Thoracic aorta (tissue), 2 donors: ENCODE measurements at places on chromosomes 1 and 21.

DNA sequence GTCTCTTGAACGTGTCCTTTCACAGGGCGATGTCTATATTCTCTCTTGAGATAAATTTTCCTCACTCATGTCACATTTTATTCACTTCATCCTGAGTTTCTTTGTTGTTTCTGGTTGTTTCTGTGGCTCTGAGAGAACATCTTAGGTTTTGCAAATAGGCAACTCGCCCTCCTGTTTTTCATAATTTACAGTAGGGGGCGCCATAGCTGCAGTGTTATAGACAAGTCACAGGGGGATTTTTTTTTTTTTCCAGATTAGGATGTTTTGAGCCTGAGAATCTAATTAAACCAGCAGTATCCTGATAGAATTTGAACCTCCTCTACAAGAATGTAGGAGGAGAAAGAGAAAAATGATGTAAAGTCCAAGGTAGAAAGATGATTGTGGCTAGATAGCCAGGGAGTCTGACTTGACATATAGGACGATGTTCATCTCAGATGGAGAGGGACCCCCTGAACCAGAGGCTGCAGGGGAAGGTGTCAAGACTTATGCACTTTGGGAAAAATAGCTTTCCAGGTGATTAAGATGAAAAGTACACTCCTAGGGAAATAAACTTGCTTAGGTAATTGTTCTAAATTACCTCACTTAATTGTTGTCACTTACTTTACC, 76.3 kb downstream of the ZP4 start:
- no peak overlapping the region for H3K4me3 ChIP-seq
- peaks cover 5% of the 10 kb centered on the region for H3K4me1 ChIP-seq

DNA sequence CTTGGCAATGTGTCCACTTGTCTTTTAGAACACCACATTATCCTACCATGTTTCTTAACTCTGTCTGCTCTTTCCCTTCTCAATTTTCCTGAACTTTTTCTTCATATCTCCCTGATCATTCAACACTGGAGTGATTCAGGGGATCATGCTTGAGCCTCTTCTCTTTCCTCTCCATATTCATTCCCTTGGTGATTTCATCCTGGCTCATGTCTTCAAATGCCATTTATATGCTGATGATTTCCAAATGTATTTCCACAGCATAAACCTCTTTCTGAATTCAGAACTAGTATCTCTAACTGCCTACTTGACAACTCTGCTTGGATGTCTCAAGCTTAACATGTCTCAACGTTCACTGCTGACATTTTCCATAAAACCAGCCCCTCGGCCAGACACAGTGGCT, 8.5 kb upstream of the IVL start:
- H3K36me3 ChIP-seq, result no peaks in the 10 kb centered on the region
- H3K27me3 ChIP-seq, result no peaks in the 10 kb centered on the region
- no peak for DNase-seq
- no peak overlapping the region for H3K4me3 ChIP-seq

- no peak overlapping the region for H3K4me3 ChIP-seq
- peaks cover 13% of the 10 kb centered on the region for H3K4me1 ChIP-seq
- no peak overlapping the region for H3K27ac ChIP-seq
- H3K27me3 ChIP-seq, result no peaks in the 10 kb centered on the region
- DNase-seq, result no peak
These were observed 5.6 kb downstream of the RNF2 start for GRCh38 chr1:185050823-185051451.

GRCh38 chr1:111471538-111471937, 2.2 kb upstream of the C1orf162 start:
- H3K4me1 ChIP-seq, result peaks cover 7% of the 10 kb centered on the region
- H3K4me3 ChIP-seq, result no peak overlapping the region
- H3K27ac ChIP-seq, result no peak overlapping the region

DNA sequence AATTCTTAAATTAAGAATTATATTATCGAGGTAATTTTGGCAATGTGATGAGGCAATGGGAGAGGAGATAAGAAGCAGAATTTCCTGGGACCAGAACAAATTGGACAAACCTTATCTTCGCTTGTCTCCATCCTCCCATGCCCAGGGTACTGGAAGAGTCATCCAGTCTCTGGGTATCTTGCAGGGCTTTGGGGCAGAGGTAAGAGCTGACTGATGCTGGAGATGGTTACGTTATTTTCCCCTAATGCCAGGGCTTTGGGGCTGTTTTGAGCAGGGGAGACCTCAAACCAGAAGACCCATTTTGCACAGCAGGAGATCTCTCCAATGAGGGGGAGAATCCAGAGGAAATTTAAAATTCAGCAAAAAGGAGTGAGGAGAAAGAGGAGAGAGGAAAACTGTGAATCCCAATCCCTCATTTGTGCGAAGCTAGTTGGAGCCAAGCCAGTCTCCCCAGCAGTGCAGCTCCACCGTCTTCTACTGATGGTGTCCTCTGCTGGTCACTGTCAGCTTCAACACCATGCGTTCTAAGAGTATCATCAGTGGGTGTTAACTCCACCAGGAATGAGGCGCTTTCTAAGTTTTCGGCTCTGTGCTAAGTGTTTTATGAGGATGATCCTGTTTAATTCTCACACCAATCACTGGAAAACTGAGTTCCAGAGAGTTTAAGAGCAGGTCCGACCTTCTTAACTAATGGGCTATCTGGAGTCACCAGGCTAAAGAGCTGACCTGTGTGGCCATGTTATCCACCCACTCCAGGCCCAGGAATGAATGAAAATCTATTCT, 86.8 kb upstream of the CD34 start:
- DNase-seq, result peak; percentile 41
- no peaks in the 10 kb centered on the region for H3K36me3 ChIP-seq
- H3K4me3 ChIP-seq, result no peak overlapping the region
- H3K27ac ChIP-seq, result no peak overlapping the region
- H3K27me3 ChIP-seq, result no peaks in the 10 kb centered on the region

GRCh38 chr1:168373869-168374268, 93.2 kb downstream of the TBX19 start:
- H3K4me1 ChIP-seq, result no peaks in the 10 kb centered on the region
- no peak overlapping the region for H3K4me3 ChIP-seq
- no peak overlapping the region for H3K27ac ChIP-seq
- no peak for DNase-seq
- H3K27me3 ChIP-seq, result no peaks in the 10 kb centered on the region

GRCh38 chr21:25280061-25280460, 327.2 kb downstream of the MRPL39 start:
- H3K4me1 ChIP-seq, result no peaks in the 10 kb centered on the region
- H3K4me3 ChIP-seq, result no peak overlapping the region
- DNase-seq, result no peak
- H3K27me3 ChIP-seq, result no peaks in the 10 kb centered on the region

DNA sequence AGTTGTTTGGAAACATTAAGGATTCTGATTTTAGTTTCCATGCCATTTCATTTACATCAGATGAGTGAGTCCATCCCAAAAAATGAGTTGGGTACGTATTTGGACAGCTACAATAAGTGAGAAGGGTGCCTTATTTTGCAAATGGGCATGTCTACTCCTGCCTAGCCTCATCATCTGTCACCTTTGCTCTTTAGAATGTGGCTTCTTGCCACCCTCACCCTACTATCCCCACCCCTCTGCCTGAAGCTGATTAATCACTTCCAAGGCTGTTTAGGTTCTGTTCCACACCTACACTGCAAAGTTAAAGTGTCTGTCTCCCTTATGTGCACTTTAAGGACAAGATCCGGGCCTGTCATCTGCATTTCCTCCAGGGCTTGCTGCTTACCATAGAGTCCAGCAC, 61.2 kb downstream of the ST6GALNAC5 start:
- H3K4me1 ChIP-seq, result no peaks in the 10 kb centered on the region
- no peak overlapping the region for H3K4me3 ChIP-seq
- H3K27me3 ChIP-seq, result no peaks in the 10 kb centered on the region
- no peak for DNase-seq

DNA sequence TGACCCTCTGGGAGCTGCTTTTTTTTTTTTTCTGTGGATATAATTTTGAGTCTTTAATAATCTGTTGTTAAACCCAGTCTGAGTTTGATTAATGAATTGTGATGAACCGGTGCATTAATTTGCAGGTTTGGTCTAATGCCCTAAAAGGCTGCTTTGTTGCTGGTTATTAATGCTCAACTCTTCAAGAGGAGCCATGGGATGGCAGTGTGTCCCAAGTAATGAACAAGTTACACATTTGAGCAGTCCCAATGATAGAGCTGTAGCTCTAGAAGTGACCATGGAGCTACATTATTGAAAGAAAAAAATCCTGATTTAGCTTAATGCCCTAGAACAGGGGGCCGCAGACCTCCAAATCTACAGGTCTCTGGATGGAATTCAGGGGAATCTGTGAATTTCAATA, 53.1 kb downstream of the RWDD3 start:
- H3K27me3 ChIP-seq, result no peaks in the 10 kb centered on the region
- H3K36me3 ChIP-seq, result no peaks in the 10 kb centered on the region
- H3K4me3 ChIP-seq, result no peak overlapping the region
- no peaks in the 10 kb centered on the region for H3K4me1 ChIP-seq
- DNase-seq, result no peak

GRCh38 chr1:151007853-151008243, 401 bp upstream of the PRUNE1 start:
- H3K36me3 ChIP-seq, result no peaks in the 10 kb centered on the region
- H3K27ac ChIP-seq, result peak overlapping the region; percentile 73
- H3K4me3 ChIP-seq, result peak overlapping the region; percentile 72
- H3K4me1 ChIP-seq, result peaks cover 35% of the 10 kb centered on the region
- H3K27me3 ChIP-seq, result no peaks in the 10 kb centered on the region

- H3K4me1 ChIP-seq, result no peaks in the 10 kb centered on the region
- H3K27me3 ChIP-seq, result no peaks in the 10 kb centered on the region
- H3K4me3 ChIP-seq, result no peak overlapping the region
- no peak overlapping the region for H3K27ac ChIP-seq
These were observed 63.0 kb downstream of the NR5A2 start for GRCh38 chr1:200090252-200091159.

- H3K4me3 ChIP-seq, result peak overlapping the region; percentile 76
- H3K27ac ChIP-seq, result no peak overlapping the region
- H3K36me3 ChIP-seq, result peaks cover 4% of the 10 kb centered on the region
- H3K27me3 ChIP-seq, result no peaks in the 10 kb centered on the region
- H3K4me1 ChIP-seq, result peaks cover 7% of the 10 kb centered on the region
These were observed 972 bp downstream of the CFAP410 start for GRCh38 chr21:44337941-44338895.

DNA sequence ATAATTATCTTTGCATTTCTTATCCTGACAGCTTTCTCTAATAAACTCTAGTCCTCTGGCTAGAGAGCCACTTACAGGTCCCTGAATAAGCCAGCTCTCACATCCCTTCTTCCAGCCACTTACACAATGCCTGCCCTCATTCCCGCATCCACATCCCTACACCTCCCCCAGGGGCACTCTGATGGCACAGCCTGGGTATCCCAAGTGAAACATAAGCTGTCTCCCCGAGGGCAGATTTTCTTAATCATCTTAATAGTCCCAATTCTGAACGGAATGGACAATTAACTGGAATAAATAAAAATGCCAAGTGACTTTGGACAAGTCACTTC, 4.9 kb downstream of the RHOC start:
- no peak for DNase-seq
- no peaks in the 10 kb centered on the region for H3K27me3 ChIP-seq
- H3K4me1 ChIP-seq, result peaks cover 67% of the 10 kb centered on the region
- peak overlapping the region; percentile 72 for H3K27ac ChIP-seq
- peaks cover 26% of the 10 kb centered on the region for H3K36me3 ChIP-seq

- DNase-seq, result no peak
- H3K27me3 ChIP-seq, result no peaks in the 10 kb centered on the region
- H3K36me3 ChIP-seq, result no peaks in the 10 kb centered on the region
- H3K4me1 ChIP-seq, result peaks cover 32% of the 10 kb centered on the region
- H3K4me3 ChIP-seq, result peak overlapping the region; percentile 86
- H3K27ac ChIP-seq, result no peak overlapping the region
These were observed 2.2 kb downstream of the SLC19A2 start for GRCh38 chr1:169483500-169483966.

DNA sequence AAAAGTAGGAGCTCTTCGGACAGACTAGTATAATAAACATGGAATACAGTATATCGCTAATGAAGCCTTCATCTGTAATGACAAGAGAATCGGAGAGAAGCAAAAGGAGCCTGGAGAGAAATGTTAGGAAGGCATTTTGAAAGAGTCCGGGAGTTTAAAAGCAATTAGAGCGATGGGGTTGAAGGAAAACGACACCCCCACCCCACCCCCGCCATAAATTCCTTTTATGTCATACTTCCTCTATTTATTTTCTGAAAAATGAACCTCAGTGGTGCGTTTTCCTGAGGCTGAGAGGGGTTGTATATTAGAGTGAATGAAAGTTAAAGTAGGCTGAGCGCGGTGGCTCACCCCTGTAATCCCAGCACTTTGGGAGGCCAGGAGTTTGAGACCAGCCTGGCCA, 635 bp upstream of the APH1A start:
- peaks cover 22% of the 10 kb centered on the region for H3K36me3 ChIP-seq
- H3K27me3 ChIP-seq, result no peaks in the 10 kb centered on the region
- peaks cover 24% of the 10 kb centered on the region for H3K4me1 ChIP-seq
- H3K4me3 ChIP-seq, result peak overlapping the region; percentile 89

DNA sequence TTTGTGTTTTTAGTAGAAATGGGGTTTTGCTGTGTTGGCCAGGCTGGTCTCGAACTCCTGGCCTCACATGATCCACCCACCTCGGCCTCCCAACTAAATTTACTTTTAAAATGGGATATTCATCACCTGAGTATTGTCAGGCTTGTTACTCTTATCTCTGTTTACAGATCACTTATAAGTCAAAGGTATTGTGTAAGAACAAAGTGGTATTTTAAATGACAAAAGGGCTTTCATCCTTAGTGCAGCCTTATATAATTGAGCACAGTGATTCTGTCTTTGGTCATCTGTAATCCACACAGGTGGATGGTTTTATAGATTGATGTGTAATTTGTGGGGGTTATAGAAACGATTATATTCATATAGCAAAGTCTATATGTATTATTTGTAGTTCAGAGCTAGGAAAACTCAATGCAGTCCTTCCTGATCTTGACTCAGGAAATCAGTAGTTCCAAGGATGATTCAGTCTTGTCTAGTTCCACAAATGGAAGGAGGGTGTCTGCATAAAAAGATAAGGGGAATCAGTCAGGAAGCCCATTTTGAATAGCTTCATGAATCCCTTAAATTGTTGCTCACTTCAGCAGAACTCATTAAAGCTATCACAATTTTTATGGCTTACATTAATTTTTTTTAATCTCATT, 34.6 kb downstream of the STXBP3 start:
- no peaks in the 10 kb centered on the region for H3K4me1 ChIP-seq
- DNase-seq, result no peak
- peaks cover 45% of the 10 kb centered on the region for H3K36me3 ChIP-seq
- no peak overlapping the region for H3K27ac ChIP-seq
- no peaks in the 10 kb centered on the region for H3K27me3 ChIP-seq

DNA sequence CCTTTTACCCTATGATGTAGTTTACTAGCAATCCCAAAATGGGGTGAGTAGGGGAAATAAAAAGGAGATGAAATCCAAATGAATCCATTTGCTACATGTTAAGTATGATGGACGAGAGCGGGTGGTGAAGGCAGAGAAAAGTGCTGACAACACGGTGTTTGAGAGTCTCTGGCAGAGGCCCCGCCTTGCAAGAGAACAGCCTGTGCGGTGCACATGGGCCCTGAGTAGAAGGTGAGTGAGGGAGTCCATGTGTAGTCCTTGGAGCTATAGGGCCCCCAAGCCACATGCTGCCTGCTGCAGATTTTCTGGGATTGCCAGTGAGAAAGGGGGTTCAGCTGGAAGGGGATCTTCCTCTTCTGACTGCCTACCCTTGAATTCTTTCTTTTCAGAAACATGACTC, 177.1 kb downstream of the TNR start:
- H3K4me1 ChIP-seq, result no peaks in the 10 kb centered on the region
- no peaks in the 10 kb centered on the region for H3K27me3 ChIP-seq
- H3K27ac ChIP-seq, result no peak overlapping the region
- no peaks in the 10 kb centered on the region for H3K36me3 ChIP-seq

- no peaks in the 10 kb centered on the region for H3K27me3 ChIP-seq
- no peak overlapping the region for H3K4me3 ChIP-seq
- H3K36me3 ChIP-seq, result no peaks in the 10 kb centered on the region
- no peak for DNase-seq
- no peak overlapping the region for H3K27ac ChIP-seq
These were observed 151.9 kb downstream of the TNFSF18 start for GRCh38 chr1:172898866-172899265.
